T1000 (cell line): ENCODE measurements at places on chromosomes 6 and 20.

GRCh38 chr20:38202153-38202981, 37.3 kb upstream of the TGM2 start:
- DNase-seq, result no peak

- DNase-seq, result no peak
These were observed 163.6 kb downstream of the LY86 start for GRCh38 chr6:6752129-6752528.

- DNase-seq, result no peak
These were observed 420.9 kb upstream of the PLCB4 start for GRCh38 chr20:8647961-8648441.

DNA sequence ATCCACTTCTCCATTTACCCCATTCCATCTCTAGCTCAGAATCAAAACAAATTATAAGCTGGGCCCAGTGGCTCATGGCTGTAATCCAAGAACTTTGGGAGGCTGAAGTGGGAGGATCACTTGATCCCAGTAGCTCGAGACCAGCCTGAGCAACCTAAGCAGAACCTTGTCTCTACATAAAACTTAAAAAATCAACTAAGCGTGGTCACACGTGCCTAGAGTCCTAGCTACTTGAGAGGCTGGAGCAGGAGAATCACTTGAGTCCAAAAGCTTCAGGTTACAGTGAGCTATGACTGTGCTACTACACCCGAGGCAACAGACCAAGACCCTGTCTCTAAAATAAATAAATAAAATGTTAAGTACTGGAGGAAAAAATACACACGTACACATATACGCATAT, 74.7 kb upstream of the RUNX2 start:
- DNase-seq, result no peak

- DNase-seq, result no peak
These were observed 253.4 kb downstream of the PREX1 start for GRCh38 chr20:48574383-48574782.

DNA sequence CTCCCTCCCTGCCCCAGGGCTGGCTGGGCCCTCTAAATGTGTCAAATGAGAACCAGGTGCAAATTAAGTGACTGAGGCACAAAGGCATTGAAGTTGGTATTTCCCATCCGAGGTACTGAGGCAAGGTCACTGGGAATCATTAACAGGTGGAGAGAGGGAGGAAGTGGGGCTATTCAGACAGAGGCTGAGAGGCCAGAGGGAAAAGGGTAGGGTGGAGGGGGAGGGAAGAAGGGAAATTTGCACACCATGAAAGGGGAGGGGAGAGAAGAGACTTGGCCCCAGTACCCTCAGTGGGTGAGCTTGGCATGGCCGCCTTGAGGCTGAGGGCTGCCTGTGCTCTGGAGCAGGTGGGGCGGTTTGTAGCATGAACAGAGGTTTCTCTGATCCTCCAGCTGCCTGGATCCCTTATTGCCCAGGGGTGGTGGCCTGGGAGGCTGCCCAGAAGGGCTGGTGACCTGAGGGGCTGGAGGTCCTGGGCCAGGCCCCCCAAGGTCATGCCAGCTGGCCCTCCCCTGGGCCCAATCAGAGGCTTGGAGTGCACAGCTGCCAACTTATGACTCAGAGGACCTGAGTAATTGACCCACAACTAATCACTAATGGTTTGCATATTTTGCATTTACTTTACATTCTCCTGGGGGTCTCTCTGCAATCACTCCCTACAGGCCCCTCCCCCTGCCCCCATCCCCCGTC, 40.3 kb upstream of the ZFAND3 start:
- DNase-seq, result peak; percentile 48

DNA sequence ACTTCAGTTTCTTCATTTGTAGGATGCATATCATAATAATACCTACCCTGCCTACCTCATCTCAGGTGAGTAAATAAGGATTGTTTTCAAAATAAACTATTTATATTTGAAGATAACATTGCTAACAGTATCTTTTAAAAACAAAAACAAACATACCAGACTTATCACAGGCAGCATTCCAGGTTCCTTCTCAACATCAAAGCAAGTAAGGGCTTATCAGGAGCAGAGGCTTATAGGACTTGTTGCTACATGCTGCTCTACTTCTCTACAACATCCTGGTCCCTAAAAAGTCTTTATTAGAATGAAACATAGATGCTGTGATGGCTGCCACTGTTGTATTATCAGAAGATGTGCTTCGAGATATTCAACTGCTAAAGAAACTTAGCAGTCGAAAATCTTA, 149.2 kb upstream of the PRDM1 start:
- DNase-seq, result no peak

DNA sequence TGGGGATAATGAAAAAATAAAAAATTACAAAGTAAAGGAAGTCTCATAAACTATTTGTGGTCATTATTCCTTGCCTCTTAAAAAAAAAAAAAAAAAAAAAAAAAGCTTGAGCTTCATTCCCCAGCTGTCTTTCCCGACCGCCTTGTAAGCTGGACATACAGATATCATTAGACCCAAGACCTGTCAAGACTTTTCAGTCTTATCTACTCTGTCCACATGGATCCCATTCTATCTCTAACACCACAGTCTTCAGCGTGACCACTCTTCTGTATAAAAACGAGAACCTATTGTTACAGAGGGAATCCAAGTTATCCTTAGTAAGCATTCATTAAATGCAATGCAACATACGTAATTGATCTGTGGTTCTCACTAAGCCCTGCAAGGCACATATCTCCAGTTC, 423.5 kb downstream of the MEI4 start:
- no peak for DNase-seq

DNA sequence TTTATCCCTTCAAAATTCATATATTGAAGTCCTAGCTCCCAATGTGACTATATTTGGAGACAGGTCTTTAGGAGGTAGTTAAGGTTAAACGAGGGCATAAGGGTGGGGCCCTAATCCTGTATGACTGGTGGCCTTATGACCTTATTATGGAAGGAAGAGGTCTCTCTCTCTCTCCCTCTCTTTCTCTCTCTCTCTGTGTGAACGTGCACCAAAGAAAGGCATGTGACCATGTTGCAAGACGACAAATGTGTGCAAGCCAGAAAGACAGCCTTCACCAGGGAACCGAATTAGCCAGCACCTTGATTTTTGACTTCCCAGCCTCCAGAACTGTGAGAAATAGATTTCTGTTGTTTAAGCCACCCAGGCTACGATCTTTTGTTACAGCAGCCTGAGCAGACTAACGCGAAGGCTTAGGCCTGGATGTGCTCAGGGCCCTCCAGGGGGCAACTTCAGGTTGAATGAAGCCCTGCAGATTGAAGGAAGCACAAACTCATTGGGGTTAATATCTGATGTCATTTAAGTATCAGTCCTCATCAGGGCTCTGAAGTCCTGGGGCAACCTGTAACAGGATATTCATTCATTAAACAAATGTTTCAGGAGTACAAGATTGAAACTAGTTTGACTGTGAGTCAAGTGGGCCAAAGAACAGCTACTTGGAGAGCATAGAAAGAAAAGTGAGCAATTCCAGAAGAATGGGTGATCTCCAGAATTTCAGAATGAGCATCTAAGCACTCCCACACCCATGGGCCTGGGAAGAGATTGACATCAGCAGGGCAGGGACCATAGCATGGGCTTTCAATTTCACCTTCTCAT, 157.4 kb upstream of the TNFAIP3 start:
- no peak for DNase-seq

DNA sequence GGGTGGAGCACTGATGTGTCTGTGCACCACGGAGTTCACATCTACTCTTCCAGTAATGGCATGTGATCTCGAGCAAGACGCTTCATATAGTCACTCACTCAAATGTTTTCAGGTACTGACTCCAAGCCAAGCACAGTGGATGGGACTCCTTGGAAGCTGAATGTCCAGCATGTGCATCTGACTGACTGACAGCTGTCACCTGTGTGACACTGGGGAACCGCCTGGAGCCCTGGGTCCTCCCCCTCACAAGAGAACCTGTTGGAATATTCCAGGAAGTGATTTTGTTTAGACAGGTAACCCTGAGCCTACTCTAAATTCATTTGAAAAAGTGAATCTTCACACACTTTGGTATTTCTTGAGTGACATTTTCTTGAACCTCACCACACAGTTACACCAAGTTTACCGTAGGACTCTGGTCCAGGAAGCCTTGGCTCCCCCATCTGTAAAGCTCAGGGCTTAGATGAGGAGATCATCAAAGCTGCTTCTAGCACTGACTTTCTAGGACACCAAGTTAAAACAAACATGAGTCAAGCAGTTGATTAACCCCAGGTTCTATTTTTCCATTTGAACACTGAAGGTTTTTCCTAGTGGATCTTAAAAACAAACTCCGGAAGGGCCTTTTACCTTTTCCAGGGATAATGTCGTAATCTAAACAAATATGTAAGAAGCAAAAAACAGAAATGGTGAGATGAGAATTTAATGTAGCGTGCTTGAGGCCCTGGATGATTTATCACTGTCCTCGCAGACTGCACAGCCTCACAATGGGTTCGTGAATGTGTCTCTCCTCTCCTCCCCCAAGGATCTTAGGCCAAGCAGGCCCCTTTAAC, 50.1 kb downstream of the EDN3 start:
- DNase-seq, result no peak

DNA sequence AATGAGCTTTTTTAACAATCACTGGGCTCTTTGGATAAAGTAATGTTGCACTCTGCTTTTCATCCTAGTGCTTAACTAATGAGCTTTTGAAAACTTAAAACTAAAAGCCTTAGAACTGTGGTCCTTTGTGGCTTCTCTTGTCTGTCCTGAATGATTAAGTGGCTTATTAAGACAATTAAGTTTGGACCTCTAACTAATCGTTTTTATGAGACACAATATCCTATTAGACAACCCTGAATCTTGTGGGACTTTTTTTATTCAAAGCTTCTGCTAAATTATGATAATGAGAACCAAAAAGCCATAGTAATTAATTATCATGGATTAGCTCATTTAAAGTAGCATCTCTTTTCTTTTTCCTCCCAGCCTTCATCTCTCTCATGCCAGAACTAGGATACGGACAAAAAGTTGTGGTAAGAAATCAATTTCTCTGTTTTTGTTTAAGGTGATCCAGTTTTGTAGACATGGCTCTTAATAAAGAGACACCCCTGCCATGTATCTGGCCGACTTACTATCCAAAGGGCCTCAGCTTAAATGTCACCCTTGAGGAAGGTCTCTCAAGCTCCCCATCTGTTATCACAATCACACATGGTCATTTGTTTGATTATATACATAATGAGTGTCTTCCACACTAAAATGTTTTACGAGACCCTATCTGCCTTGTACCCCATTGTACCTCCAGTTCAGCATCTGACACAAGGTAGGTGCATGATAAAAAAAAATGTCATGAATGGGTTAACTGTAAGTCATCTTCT, 384.4 kb upstream of the IRAK1BP1 start:
- no peak for DNase-seq

- DNase-seq, result no peak
These were observed 15.6 kb downstream of the FAM83D start for GRCh38 chr20:38941726-38942389.

GRCh38 chr6:14874975-14875480, 370.8 kb upstream of the JARID2 start:
- no peak for DNase-seq

GRCh38 chr20:42083280-42083679, 465.1 kb upstream of the CHD6 start:
- DNase-seq, result no peak

DNA sequence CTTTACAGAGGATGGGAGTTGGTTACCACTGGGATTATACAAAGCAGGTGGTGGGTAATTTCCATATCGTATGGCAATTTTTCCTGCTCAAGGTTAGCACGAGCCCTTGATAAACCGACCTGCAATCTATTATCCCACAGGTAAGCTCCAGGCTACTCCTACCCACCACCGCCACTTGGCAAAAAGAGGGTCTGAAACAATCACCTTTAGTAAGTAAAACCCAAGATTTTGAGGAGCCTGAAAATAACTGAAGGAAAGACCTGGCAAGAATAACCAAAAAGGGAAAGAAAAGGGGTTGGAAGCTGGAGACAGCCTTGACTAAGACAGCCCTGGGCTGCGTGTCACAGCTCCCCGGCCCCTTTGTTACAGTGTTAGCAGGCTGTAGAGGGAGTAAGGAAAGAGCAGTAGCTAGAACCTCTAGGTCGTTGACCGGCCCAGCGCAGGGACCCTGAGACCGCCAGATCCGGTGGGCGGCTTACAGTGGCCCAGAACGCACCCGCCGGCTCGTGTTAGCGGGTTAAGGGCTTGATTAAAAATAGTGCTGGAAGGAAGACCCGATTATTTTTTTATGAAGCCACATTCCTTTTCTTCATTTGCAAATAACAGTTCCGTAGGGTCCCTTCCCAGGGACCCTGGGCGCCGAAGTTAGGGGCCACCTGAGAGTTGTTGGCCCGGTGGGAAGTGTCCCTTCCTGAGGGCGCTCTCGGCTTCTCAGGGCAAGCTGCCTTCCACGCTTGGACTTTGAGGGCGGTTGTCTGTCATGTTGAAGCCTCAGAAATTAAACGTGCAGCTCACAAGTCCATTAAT, 30.5 kb downstream of the TFAP2B start:
- DNase-seq, result no peak

GRCh38 chr6:135008072-135008940, 46.3 kb downstream of the HBS1L start:
- DNase-seq, result no peak

GRCh38 chr6:21295506-21296240, 297.9 kb upstream of the SOX4 start:
- no peak for DNase-seq

- DNase-seq, result no peak
These were observed 252.9 kb upstream of the TAB2 start for GRCh38 chr6:149064660-149065015.

- DNase-seq, result no peak
These were observed 20.2 kb upstream of the APMAP start for GRCh38 chr20:25012616-25013189.

GRCh38 chr6:65803186-65803585, 96.2 kb upstream of the EYS start:
- no peak for DNase-seq

DNA sequence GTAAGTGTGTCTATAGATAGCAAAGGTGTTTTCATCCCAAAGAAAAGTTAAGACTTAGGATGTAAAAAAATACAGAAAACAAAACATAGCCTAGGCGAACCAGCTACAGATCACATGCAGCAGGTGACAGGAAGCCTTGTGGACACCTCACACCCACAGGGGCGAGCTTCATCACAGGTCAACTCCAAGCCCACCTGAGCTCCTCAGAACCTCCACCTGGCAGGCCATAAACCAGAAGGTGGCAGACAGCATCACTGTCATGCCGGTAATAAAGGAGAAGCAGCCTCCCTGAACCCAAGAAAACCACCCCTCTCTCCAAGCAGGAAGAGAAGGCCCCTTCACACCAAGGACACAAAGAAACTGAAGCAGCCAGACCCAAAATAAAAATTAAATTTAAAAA, 1.0 kb downstream of the RALGAPA2 start:
- no peak for DNase-seq

DNA sequence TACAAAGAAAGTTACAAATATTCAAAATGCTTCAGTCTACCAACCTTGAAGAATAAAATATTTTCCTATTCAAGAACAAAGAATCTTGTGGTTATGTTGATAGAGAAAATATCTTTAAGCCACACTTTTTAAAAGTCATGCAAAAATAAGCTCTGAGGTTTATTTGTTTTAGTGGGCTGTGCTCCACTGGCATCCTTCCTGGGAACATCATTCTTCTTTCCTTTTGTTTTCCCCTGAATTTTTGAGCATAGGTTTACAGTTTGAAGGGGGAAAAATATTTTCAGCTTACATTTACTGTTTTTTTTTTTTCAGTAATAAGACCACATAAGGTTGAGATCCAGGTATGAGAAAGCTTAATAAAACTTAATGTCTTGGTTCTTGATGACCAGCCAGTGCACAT, 72.0 kb upstream of the BACH2 start:
- no peak for DNase-seq
